ENCODE measurements at places on chromosomes 16 and 17. TPM values are rescaled to one million over a fixed set of nuclear protein-coding genes. Genes with fewer than 3 reads are reported as not detected.
A peak's percentile ranks its signal among the peaks of the same experiment; 100 is the strongest.

DNA sequence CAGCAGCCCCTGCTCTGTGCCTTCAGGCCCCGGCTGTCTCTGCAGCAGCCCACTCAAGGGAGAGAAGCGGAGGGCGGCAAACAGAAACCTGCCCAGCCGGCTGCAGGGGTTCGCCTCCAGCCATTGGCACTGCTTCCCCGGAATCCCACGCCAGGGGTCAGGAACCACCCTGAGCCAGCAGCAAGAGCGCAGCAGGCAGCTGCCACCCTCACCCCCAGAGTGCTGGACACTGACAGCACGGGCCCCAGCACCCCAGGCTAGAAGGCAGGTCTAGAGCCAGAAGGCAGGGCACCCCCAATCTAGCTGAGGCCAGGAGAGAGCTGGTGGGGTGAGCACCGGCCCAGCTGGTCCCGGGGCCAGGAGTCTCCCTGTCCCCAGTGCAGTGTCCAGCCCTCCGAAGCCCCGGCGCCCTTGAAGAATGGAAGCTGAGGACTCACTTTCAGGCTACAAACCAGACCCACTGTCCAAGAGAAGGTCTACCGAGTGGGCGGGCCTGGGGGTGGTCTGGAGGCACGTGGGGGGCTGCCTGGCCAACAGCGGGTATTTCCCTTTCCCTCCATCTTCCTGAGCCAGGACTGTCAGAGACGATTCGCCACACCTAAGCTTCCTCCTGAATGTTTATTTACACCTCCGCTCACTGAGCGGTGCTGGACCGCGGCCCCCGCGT is 8.4 kb downstream of the UBALD2 start:
- H3K27me3 ChIP-seq, result no peaks in the 10 kb centered on the region
- H3K27ac ChIP-seq, result peak overlapping the region; percentile 94
- peaks cover 37% of the 10 kb centered on the region for H3K4me1 ChIP-seq
- DNase-seq, result no peak

DNA sequence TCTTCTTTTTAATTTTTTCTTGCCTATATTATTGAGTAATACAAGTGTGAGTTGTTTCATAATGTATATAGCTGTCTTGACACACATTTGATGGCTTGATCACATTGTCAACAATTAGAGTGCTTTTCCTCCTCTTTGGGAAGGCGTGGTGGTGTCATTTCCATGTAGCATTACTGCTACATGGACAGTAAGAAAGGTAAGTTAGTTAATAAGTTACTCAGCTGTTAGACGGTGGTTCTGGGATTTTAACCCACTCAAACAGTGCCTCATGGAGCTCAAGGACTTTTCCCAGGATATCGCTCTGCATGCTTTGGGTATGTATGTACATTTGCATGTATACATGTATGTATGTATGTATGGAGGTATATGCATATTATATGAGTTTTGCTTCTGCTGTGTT is 94.6 kb downstream of the HAPSTR1 start:
- H3K27me3 ChIP-seq, result no peaks in the 10 kb centered on the region
- no peak for DNase-seq
- no peaks in the 10 kb centered on the region for H3K4me1 ChIP-seq
- H3K4me3 ChIP-seq, result no peak overlapping the region
- no peak overlapping the region for H3K27ac ChIP-seq

DNA sequence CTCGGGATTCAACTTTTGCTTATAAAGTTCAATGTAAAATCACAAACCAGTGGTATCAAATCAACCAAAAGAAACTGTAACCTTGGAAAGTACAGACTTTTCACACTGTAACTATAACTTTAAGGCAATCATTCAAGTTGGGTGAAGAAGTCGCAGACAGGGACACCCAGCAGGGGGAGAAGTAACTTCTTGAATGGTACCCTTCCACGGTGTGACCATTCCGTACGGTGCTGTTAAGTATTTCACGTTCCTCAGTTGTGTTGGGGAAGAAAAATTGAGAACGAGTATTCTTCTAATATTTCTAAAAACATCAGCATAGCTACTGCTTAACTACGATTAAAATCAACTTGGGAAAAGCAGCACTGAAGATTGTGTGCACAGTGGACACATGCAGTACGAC is 55.8 kb downstream of the MYH10 start:
- peaks cover 2% of the 10 kb centered on the region for H3K27me3 ChIP-seq
- H3K27ac ChIP-seq, result no peak overlapping the region
- DNase-seq, result no peak
- no peaks in the 10 kb centered on the region for H3K36me3 ChIP-seq
- H3K4me1 ChIP-seq, result no peaks in the 10 kb centered on the region

DNA sequence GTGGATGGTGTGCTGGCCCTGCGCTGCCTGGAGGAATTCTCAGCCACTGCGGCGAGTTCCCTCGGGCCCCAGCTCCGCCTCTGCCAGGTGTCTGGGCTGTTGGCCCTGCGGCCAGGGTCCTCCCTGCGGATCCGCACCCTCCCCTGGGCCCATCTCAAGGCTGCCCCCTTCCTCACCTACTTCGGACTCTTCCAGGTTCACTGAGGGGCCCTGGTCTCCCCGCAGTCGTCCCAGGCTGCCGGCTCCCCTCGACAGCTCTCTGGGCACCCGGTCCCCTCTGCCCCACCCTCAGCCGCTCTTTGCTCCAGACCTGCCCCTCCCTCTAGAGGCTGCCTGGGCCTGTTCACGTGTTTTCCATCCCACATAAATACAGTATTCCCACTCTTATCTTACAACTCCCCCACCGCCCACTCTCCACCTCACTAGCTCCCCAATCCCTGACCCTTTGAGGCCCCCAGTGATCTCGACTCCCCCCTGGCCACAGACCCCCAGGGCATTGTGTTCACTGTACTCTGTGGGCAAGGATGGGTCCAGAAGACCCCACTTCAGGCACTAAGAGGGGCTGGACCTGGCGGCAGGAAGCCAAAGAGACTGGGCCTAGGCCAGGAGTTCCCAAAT is 1.3 kb upstream of the TNFSF13 start:
- no peaks in the 10 kb centered on the region for H3K27me3 ChIP-seq
- peaks cover 71% of the 10 kb centered on the region for H3K4me1 ChIP-seq
- no peak overlapping the region for H3K27ac ChIP-seq
- H3K36me3 ChIP-seq, result peaks cover 23% of the 10 kb centered on the region
- no peak overlapping the region for H3K4me3 ChIP-seq

- peak overlapping the region; percentile 78 for H3K4me3 ChIP-seq
- peaks cover 16% of the 10 kb centered on the region for H3K4me1 ChIP-seq
- peaks cover 2% of the 10 kb centered on the region for H3K27me3 ChIP-seq
- no peak for DNase-seq
- H3K36me3 ChIP-seq, result no peaks in the 10 kb centered on the region
Measured at GRCh38 chr16:4613636-4614570, 785 bp downstream of the UBALD1 start.

GRCh38 chr17:38619937-38620550 is 14.3 kb upstream of the SRCIN1 start:
- DNase-seq, result no peak
- no peak overlapping the region for H3K4me3 ChIP-seq
- no peaks in the 10 kb centered on the region for H3K36me3 ChIP-seq
- H3K27ac ChIP-seq, result no peak overlapping the region
- no peaks in the 10 kb centered on the region for H3K4me1 ChIP-seq
- H3K27me3 ChIP-seq, result peaks cover 21% of the 10 kb centered on the region

GRCh38 chr16:82522026-82522425 is 104.7 kb upstream of the CDH13 start:
- H3K36me3 ChIP-seq, result no peaks in the 10 kb centered on the region
- H3K27ac ChIP-seq, result no peak overlapping the region
- no peaks in the 10 kb centered on the region for H3K4me1 ChIP-seq
- no peak for DNase-seq

DNA sequence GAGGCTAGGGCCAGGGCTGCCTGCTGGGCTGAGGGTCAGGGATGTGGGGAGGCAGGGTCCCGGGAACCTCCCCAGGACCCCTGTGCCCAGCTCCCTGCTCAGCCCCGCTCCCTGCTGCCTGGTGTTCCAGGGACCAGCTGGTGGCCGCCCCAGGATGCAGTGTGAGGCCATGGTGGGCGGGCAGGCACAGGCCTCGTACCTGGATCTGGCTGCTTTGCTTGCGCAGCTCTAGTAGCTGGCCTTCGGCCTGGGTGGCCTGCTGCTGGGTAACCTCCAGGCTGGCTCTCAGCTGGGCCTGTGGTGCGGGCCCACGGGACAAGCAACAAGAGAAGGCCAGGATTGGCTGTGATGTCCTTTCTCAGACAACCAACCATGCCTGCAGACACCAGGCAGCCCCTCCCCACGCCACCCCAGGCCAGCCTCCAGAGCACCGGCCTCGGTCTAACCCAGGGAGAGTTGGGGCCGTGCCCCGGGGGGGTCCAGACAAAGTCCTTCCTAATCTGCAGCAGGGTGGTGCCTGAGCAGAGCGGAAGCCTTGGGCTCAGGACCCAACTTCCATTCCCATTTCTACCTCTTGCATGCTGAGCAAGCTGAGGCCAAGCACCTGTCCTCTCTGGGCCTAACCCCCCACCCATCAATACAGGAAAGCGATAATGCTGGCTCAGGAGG is 4.1 kb downstream of the TRIM65 start:
- DNase-seq, result no peak
- peaks cover 22% of the 10 kb centered on the region for H3K36me3 ChIP-seq
- H3K4me3 ChIP-seq, result no peak overlapping the region
- no peak overlapping the region for H3K27ac ChIP-seq

- peaks cover 2% of the 10 kb centered on the region for H3K36me3 ChIP-seq
- no peak overlapping the region for H3K27ac ChIP-seq
- DNase-seq, result no peak
- H3K4me1 ChIP-seq, result no peaks in the 10 kb centered on the region
Measured at GRCh38 chr16:50419116-50419515, 50.3 kb upstream of the BRD7 start.

GRCh38 chr16:4184038-4184702 is 57.7 kb downstream of the SRL start:
- H3K4me3 ChIP-seq, result peak overlapping the region; percentile 84
- peaks cover 15% of the 10 kb centered on the region for H3K27me3 ChIP-seq
- DNase-seq, result no peak
- peaks cover 5% of the 10 kb centered on the region for H3K4me1 ChIP-seq

GRCh38 chr16:78504401-78504851 is 405.0 kb downstream of the WWOX start:
- no peak for DNase-seq
- H3K4me1 ChIP-seq, result no peaks in the 10 kb centered on the region
- H3K4me3 ChIP-seq, result no peak overlapping the region
- no peaks in the 10 kb centered on the region for H3K27me3 ChIP-seq
- no peak overlapping the region for H3K27ac ChIP-seq

DNA sequence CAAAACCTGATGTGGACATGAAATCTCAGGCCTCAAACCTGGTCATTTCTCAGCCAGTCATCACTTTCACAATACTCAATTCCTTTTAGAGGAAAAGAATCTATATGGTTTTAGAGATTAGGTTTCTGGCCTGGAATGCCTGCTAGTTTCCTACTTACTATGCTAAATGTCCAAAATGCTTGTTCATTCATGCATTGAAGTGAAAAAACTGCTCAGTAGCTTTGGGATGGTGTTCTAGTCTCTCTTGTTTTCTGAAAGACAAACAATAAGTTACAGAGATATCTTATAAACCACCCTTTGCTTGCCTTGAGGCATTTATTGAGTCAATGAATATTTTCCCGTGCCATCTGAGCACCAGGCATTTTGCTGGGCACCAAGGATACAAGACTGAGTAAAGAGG is 1146.5 kb upstream of the GOT2 start:
- H3K27ac ChIP-seq, result no peak overlapping the region
- no peaks in the 10 kb centered on the region for H3K4me1 ChIP-seq
- no peak for DNase-seq
- H3K27me3 ChIP-seq, result no peaks in the 10 kb centered on the region
- no peaks in the 10 kb centered on the region for H3K36me3 ChIP-seq
- no peak overlapping the region for H3K4me3 ChIP-seq

GRCh38 chr16:85253084-85253941 is 141.0 kb upstream of the CIBAR2 start:
- no peak overlapping the region for H3K27ac ChIP-seq
- no peak overlapping the region for H3K4me3 ChIP-seq
- H3K36me3 ChIP-seq, result no peaks in the 10 kb centered on the region
- peaks cover 2% of the 10 kb centered on the region for H3K27me3 ChIP-seq
- DNase-seq, result peak; percentile 35

GRCh38 chr17:69858460-69858859 is 216.6 kb upstream of the KCNJ16 start:
- DNase-seq, result no peak
- no peak overlapping the region for H3K4me3 ChIP-seq
- H3K27ac ChIP-seq, result no peak overlapping the region
- no peaks in the 10 kb centered on the region for H3K4me1 ChIP-seq

DNA sequence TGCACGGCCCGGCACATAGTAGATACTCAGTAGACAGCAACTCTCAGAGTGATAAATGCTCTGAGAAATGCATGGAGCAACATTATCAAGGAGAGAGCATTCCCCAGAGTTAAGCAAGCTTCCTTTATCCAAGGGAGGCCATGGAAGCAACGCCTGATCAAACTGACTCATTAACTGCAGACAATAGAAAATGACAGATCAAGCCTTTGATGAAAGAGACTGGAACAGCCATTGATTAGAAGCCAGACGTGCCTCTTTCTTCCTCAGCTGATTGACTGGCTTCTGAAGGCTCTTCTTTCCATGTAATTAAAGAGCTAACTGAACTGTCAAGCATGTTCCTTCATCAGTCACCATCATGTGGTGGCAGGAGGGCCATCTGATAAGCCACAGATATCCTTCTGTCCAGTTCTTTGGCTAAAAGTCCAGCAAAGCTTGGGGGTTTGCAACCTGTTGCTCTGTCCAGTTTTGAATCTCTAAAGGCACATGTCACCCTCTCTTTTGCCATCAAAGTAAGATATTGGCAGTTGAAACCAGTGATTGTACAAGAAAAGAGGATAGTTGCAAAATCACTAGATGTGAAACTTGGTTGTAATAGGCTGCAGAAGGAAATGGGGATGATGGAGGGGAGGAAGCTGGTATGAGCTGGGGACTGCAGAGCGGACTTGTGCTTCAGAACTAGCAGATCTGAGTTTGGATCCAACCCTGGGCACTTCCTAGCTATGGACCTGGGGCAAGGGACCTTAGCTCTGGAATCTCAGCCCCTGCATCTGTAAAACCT is 188.0 kb downstream of the HAPSTR1 start:
- no peak overlapping the region for H3K27ac ChIP-seq
- no peak overlapping the region for H3K4me3 ChIP-seq
- H3K4me1 ChIP-seq, result no peaks in the 10 kb centered on the region
- no peaks in the 10 kb centered on the region for H3K36me3 ChIP-seq
- H3K27me3 ChIP-seq, result no peaks in the 10 kb centered on the region

DNA sequence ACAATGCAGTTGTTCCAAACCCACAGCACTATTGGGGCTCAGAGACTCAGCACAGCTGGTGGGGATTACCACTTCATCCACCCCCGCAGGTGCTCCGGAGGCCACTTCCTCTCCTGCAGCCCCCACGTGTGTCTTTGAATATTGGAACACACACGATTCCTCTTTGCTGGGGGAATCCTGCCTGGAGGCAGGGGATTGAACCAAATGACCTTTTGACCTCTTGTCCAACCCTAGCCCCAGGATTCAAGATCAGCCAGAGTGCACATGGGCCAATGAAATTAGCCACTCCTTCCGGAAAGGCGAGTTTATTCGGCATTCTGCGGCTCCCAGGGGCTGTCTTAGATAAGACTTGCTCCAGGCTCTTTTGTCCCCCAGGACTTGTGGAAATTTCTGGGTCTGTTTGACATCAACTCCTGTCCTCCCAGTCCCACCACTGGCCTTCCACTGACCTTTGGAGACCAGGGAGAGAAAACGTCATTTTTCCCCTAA is 350.2 kb downstream of the FOXL1 start:
- no peak overlapping the region for H3K27ac ChIP-seq
- no peak overlapping the region for H3K4me3 ChIP-seq
- H3K27me3 ChIP-seq, result peaks cover 32% of the 10 kb centered on the region
- H3K4me1 ChIP-seq, result no peaks in the 10 kb centered on the region
- no peaks in the 10 kb centered on the region for H3K36me3 ChIP-seq
- DNase-seq, result no peak

- H3K36me3 ChIP-seq, result no peaks in the 10 kb centered on the region
- peaks cover 9% of the 10 kb centered on the region for H3K27me3 ChIP-seq
- no peak overlapping the region for H3K4me3 ChIP-seq
- no peaks in the 10 kb centered on the region for H3K4me1 ChIP-seq
- no peak overlapping the region for H3K27ac ChIP-seq
Measured at GRCh38 chr16:86611525-86611855, 33.1 kb downstream of the FOXL1 start.

The UBB gene
- total RNA-seq, result 1,933 TPM

The ZPBP2 gene
- not detected for total RNA-seq

The TSPOAP1 gene
- 31.4 TPM for total RNA-seq

Data from activated T-helper 1 cell treated with anti-CD3 and anti-CD28 coated beads, Interleukin-12 subunit alpha, Interleukin-12 subunit beta, Interleukin-2, Interleukin-4 antibody, amounts not matched to agents 30 ng/mL and 10 ng/mL and 1 ng/mL, durations not matched to agents 14 hours and 24 hours and 36 hours (primary cell).